ENCODE measurements at places on chromosomes 11 and 22. TPM values are rescaled to one million over a fixed set of nuclear protein-coding genes. Genes with fewer than 3 reads are reported as not detected.

DNA sequence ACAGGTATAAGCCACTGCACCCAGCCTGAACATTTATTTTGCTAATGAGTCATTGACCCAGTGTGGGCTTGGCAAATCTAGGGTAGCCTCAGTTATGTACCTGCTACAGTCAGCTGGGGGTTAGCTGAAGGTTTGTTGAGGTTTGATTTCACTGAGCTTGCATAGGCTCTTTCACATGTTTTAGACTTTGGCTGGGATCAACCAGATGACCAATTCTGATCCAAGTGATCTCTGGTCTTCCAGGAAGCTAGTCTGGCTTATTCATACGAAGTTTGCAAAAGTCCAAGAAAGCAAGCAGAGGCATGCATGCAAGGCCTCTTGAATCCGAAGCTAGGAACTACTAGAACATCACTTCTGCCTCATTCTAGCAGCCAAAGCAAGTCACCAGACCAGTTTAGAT, 21.0 kb downstream of the SERPING1 start:
- no peak for DNase-seq
- peaks cover 5% of the 10 kb centered on the region for H3K36me3 ChIP-seq
- H3K27ac ChIP-seq: no peak overlapping the region
- no peaks in the 10 kb centered on the region for H3K4me1 ChIP-seq

DNA sequence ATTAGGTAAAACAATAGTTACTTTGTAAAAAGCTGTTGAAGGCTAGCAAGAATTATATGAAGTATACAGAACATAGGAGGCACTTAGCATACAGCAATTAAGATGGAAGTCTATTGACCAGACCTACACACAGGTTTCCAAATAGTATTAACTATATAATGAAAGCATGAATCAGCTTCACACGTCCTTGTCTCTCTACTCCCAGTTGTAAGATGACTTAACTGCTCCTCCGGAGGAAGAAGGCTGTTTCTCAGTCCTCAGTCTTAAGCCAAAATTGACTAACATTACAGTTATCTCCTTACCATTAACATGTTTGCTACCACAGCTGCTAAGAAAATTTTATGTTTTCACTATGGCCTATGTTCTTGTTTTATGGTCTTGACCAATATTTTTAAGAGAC, 24.7 kb downstream of the SIK3 start:
- H3K4me3 ChIP-seq: no peak overlapping the region
- no peak overlapping the region for H3K27ac ChIP-seq
- H3K36me3 ChIP-seq: no peaks in the 10 kb centered on the region
- DNase-seq: no peak

DNA sequence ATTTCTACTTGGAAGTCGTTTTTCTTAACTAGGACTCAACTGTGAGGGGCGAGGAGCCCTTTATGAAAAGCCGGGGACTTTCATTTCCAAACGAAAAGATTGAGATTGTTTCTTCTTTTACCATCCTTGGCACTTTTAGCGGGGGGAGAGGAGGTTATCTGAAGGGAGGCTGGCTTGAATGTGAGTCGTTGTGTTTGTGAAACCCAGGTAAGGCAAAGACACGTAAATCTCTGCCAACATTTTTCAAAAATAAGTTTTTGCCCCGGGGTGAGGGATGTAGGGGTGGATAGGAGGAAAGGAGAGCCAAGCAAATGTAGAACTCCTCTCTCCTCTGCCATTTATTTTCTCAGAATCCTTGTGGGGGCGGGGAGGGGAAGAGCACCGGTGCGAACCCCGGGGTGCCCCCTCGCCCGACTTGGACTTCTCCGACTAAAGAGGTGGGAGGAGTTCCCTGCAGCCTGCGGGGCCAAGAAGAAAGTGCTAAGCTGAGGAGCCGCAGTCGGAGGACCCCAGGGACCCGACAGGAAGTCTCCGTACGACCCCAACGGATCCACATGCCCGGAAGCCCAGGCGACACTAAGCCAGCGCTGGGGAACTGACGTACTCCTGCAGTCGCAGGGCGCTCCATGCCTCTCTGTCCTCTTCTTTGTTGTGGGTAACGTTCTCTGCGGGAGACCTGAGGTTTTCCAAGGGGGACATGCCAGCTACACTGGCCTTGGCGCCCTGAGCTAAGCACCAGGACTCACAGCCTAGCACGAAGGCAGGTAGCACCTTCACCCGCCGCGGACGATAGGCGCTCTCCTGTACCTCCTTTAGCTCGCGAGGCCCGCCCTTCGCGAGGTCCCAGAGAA, 2.4 kb upstream of the WT1 start:
- peak; percentile 56 for DNase-seq
- peaks cover 99% of the 10 kb centered on the region for H3K27me3 ChIP-seq
- H3K4me1 ChIP-seq: peaks cover 55% of the 10 kb centered on the region

DNA sequence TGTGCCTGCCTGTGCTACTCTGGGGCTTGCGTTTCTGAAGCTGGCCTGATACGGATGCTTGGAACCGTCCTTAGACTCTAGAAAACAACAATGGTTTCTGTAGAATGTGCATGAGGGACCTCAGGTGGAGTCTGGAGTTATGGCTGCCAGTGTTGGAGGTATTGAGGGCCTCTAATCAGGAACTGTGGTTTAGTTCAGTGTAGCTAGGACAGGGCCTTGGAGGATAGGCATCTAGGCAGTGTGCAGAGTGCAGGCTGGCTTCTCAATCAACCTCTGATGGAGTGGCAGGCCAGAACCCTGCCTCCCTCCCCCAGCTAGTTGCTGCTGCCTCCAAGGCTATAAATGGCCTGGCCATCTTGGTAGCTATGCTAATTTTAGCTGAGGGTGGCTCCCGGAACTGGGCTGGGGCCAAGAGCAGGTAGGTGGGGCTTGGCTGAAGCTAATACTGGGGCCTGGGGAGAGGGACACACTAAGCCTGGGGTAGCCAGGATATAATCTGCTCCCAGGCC, 4.0 kb downstream of the STIM1 start:
- H3K27ac ChIP-seq: no peak overlapping the region
- H3K36me3 ChIP-seq: peaks cover 2% of the 10 kb centered on the region
- H3K4me1 ChIP-seq: peaks cover 25% of the 10 kb centered on the region
- no peak overlapping the region for H3K4me3 ChIP-seq

The KCNK4 gene
- polyA plus RNA-seq: 6.5 TPM

DNA sequence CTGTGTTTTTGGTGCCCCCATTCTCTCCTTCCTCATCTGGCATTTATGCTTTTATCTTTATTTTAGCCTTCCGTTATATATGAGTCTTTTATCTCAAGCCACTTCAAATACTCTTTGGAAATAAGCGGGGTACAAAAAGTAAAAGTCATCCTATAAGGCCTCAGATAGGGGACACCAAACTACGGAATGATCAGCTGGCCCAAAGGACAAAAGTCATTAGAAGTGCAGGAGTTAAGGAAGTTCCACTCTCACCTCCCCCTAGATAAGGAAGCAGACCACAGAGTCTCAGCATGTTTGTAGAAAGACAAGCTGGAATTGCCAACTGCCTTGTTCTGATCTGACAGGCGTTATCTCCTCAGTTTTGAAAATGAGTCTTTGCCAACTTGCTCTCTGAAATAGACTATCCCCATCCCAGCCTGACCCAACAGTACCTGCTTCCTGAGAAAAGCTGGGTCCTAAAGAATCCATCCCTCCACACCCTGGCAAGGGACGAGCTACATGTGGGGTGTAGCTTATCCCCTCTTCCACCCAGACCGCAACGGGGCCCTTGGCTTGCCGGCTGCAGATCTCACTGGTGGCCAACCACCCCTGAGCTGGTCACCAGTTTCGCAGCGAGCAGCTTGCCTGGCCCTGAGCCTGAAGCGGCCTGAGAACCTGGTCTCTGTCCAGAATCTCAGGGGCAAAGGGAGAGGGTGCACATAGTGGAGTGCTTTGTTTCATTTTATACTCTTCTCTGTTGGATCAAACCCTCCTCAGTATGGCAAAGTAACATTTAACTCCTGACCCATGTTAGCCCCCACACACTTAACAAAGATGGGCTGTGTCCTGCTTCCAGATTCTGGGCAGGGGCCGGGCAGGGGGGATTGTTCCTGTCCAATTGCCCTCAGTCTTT, 13.8 kb downstream of the FADS2 start:
- H3K4me3 ChIP-seq: peak overlapping the region; percentile 16
- H3K36me3 ChIP-seq: peaks cover 91% of the 10 kb centered on the region
- H3K27ac ChIP-seq: peak overlapping the region; percentile 76
- H3K4me1 ChIP-seq: peaks cover 24% of the 10 kb centered on the region
- DNase-seq: no peak
- no peaks in the 10 kb centered on the region for H3K27me3 ChIP-seq

The ZDHHC8 gene
- polyA plus RNA-seq: 59.0 TPM
